ENCODE measurements at places on chromosomes 16 and 17. TPM values are rescaled to one million over a fixed set of nuclear protein-coding genes. Genes with fewer than 3 reads are reported as not detected.

The ATP2C2 gene
- total RNA-seq, result 0.30 TPM

- no peak for DNase-seq
Measured at GRCh38 chr17:10756619-10757018, 26.8 kb upstream of the TMEM220 start.

GRCh38 chr16:8146256-8147012, 443.9 kb downstream of the TMEM114 start:
- DNase-seq, result no peak

DNA sequence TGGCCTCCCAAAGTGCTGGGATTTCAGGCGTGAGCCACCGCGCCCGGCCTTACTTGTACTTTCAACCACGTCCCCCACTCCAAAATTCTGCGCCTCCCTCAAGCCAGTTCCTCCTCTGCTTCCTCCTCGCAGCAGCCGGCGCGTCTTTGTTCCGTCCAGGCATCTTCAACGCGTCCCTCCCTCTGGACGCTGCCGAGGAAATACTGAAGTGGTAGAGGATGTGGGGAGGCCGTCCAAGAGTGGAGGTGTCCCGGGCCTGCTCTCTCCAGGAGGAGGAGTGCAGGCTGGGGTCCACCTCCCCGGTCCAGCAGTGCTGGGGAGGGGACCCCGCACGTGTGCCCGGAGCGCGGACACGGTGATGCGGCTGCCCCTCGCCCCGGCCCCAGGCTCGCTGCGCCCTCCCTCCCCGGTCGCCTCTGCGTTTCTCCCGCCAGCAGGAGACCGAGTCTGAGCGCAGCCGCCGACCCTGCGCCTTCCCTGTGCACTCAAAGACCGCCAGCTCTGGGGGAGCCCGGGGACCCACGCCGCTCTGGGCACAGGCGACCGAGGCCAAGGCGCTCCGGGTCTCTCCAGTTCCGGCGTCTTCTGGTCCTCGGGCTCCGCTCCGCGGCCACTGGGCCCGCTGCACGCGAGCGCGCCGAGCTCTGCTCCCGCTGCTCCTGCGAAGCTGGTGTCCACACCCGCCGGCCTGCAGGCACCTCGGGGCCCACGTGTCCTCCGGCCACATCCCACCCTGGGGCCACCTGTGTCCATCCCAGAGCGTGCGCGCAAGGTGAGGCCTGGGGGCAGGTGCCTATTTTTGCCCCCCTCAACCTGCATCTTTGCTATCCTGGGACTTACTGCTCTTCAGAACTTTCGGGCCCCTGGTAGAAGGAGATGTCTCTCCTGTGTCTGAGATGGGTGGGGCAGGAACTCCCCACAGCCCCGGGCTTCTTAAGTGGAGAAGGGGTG, 31.7 kb downstream of the OSBPL7 start:
- peak; percentile 55 for DNase-seq

DNA sequence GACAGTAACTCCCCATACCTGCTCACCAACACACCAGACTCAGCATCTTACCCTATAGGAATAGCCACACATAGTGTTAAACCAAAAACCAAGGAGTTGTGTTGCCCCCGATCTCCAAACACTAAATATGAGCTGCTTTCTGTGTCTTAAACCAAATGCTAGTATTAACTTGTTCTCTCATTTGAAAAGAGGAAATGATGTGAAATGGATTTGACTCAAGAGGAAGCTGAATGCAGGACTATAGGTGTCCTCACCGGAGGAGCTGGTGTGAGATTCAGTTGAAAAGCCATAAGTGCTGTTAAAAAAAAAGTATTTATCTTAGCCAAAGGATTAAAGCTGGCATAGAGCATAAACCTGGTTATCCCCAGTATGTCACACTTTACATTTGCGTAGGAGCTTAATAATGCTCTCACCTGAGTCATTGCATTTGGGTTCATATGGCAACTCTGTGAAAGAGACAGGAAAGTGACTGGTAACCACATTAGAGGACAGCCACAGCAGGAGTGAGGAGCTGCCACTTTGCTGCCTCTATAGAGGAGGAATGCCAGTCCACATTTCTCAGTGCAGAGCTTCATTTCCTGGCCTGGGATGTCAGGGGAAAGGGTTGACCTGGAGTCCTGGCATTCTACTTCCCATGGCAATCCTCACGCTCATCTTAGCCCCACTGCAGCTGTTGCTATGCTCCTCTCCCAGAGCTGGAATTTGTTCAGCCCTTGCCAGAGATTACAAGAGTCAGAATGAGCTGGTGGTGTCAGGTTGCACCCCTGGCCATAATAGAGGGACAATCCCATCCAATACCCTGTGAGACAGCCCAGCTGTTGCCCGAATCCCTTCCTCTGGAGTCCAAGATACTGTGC, 143.3 kb upstream of the ANKFN1 start:
- DNase-seq, result no peak

All from neural crest cell (in vitro differentiated cells).